ENCODE measurements at places on chromosomes 3 and 15. TPM values are rescaled to one million over a fixed set of nuclear protein-coding genes. Genes with fewer than 3 reads are reported as not detected.
A peak's percentile ranks its signal among the peaks of the same experiment; 100 is the strongest.

FGF7 gene
- total RNA-seq = 239 TPM

GRCh38 chr15:67149068-67149772 is 83.8 kb downstream of the SMAD3 start:
- DNase-seq = peak; percentile 27

GOLGA8S gene
- total RNA-seq = 1.5 TPM

IGSF11 gene
- 19.8 TPM for total RNA-seq
